ENCODE measurements at places on chromosomes 7 and 10. TPM values are rescaled to one million over a fixed set of nuclear protein-coding genes. Genes with fewer than 3 reads are reported as not detected.

GRCh38 chr7:151007469-151007898, 16.7 kb downstream of the NOS3 start:
- no peak for DNase-seq

The NUTM2E gene
- polyA plus RNA-seq: 0.07 TPM

DNA sequence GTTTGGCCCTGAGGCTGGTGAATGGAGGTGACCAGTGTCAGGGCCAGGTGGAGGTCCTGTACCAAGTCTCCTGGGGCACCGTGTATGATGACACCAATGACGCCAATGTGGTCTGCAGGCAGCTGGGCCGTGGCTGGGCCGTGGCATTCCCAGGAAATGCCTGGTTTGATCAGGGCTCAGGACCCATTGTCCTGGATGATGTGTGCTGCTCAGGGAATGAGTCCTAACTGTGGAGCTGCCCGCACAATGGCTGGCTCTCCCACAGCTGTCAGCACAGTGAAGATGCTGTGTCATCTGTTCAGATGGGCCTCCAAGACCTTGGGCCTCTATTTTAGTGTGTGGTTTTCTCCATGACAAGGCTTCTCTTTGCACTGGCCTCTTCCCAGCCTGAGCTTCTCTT, 64.0 kb downstream of the DMBT1 start:
- DNase-seq: no peak

DNA sequence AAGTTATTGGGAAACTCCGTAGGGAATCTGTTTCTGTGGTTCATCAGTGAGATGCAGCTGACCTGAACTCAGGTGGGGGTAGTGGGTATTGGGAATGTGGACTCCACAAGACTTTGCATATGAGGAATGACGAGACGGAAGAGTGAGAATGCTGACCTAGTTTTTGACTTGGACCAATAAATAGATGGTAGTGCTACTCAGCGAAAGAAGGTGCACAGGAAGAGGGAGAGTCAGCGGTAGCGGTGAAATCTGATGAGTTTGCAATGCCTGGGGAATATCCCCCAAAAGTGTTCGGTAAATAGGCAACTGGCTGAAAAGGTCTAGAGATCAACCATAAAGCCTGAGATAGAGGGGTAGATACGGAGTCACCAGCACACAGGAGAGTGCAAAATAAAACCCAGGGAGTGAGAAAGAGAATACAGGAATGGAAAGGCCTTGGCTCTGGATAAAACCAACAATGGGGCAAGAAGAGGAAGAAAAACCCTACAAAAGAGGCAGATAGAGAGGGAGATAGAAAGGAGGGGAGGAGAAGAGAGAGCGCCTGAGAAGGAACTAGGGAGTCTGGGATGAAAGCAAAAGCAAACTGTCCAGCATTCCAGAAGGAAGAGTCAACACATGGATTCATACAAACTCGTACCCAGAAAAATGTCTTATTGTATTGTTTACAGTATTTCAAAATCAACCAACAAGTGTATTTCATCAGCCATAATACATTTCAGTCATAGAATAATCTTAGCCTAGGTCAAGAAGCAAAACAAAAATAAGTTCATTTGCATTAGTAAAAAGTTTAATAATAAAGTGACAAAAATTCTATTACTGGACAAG, 5.4 kb downstream of the ARHGAP21 start:
- no peak for DNase-seq

DNA sequence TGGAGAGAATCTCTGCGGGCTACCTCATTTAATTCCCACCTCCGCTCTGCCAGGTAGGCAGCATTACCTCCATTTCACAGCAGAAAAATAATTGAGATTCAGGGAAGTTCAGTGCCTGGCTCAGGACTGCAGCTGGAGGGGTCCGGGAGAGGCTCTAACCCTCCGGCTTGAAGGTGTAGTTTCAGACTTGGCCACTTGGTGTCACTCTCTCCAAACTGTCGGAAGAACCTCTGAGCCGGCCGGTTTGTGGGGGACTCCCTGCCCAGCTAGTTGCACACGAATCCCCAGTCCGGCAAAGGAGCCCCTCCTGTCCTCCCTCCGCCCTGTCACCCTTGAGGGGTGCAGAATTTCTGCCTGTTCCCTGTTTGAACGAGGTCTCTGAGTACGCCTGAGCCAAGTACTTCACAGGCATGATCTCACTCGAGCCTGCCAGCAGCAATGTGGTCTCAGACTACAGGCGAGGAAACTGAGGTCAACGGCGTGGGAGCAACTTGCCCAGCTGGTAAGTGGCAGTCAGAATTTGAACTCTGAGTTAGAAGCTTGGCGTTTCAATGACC, 144.7 kb upstream of the ZNF716 start:
- DNase-seq: no peak

The SGCE gene
- polyA plus RNA-seq: 1.8 TPM

- DNase-seq: no peak
Observed at GRCh38 chr7:114923403-114923713, 1.5 kb downstream of the MDFIC start.

GRCh38 chr7:82362129-82362706, 81.4 kb downstream of the CACNA2D1 start:
- DNase-seq: no peak

The CDK14 gene
- polyA plus RNA-seq: 2.3 TPM

GRCh38 chr10:18044976-18045720, 93.4 kb downstream of the SLC39A12 start:
- no peak for DNase-seq

The CNPY1 gene
- polyA plus RNA-seq: not detected

The ZNF365 gene
- polyA plus RNA-seq: 7.0 TPM

DNA sequence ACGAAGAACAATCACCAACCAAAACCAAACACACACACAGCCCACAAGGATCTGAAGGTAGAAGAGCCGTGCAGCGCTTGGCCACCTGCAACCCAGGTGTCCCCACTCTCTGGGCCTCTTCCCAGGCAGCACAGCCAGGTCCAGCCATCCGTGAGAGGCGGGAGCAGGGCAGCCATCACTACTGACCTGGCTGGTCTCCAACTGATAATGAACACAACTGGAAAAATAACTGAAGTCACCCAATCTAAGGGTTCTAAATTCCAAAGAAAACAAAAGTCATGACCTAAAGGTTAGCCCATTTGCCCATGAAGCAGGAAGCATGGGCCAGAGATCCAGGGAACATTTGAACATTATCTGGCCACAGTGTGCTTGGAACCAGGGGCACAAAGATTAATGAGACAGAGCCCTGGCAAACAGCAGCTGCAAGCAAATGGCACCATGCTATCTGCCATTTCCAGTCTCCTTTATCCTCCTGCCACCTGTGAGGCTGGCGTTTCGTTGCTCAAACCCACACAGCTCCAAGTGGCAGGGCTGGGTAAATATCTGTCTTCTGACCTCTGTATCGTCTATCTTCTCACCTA, 207.9 kb downstream of the TNS3 start:
- no peak for DNase-seq

- DNase-seq: no peak
Observed at GRCh38 chr10:65377687-65378086, 1548.1 kb upstream of the LRRTM3 start.

DNA sequence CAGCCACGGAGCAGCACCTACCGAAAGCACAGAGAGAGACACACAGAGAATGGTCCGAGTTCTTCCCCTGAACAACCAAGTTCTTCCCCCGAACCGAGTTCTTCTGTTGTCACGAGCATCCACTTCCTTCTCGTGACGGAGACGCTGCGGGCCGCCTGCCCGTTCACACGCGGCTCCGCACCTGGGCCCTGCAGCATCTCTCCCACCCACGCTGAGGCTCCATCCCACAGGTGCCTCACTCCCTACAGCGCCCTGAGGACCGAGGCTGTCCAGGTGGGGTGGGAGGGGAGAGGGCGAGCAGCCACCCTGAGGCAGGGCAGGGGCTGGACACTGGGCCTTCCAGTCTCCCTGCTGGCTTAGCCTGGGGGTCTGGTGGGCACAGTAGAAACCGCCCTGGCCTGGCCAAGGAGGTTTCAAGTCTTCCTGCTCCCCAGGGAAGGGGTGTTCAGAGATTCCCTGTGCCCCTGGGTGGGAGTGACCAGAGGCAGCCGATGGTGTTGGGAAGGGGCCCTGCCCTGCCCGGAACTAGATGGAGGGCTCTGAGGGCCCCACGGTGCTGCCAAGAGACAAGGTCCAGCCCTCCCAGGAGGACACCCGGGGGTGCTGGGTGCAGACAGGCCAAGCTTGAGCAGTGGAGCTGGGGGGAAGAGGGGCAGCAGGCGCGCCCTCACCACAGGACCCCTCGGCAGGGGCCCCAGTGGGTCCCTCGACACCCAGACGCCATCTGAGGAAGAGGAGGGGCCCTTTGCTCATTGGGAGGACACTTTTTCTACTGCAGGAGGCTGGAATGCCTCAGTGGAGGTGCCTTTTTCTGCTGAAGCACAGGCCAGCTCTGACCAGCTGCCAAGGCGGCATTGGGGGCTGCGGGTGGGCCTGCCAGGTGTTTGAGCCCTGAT, 5.2 kb upstream of the NKX6-2 start:
- no peak for DNase-seq

The SLC29A3 gene
- polyA plus RNA-seq: 11.1 TPM

GRCh38 chr10:89659143-89660131, 14.4 kb upstream of the PANK1 start:
- no peak for DNase-seq
